Stimulated activated CD8-positive, alpha-beta memory T cell treated with anti-CD3 and anti-CD28 coated beads, Interleukin-4, amount 100 ng/mL, for 48 hours (primary cell): ENCODE measurements at places on chromosomes 2 and 18.

- DNase-seq, result no peak
These were observed 257.4 kb downstream of the CCDC178 start for GRCh38 chr18:33183136-33183535.

- no peak for DNase-seq
These were observed 399.9 kb upstream of the FANCL start for GRCh38 chr2:58641001-58641400.

- no peak for DNase-seq
These were observed 14.7 kb upstream of the CAPN13 start for GRCh38 chr2:30821960-30822359.

DNA sequence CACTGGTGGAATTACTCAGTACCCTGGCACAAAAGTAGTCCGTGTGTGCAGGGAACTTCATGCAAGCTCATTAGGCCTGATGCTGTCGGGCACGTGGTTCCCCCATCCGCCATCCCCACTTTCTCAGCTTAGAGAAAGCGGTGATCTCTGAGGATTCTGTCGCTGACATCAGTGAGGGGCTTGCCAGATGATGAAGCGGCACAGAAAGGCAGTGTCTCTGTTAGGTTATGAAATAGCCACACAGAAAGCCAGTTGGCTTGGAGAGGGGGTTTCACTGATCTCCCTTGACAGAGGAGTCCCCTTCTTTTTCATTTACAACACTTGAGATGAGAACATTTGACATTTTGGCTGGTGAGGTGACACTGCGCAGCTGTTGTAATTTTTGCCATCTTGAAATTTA, 179.7 kb downstream of the FAM210A start:
- no peak for DNase-seq

GRCh38 chr2:221166292-221166691, 405.8 kb downstream of the EPHA4 start:
- no peak for DNase-seq

- no peak for DNase-seq
These were observed 362.0 kb upstream of the KYNU start for GRCh38 chr2:142515493-142515892.

DNA sequence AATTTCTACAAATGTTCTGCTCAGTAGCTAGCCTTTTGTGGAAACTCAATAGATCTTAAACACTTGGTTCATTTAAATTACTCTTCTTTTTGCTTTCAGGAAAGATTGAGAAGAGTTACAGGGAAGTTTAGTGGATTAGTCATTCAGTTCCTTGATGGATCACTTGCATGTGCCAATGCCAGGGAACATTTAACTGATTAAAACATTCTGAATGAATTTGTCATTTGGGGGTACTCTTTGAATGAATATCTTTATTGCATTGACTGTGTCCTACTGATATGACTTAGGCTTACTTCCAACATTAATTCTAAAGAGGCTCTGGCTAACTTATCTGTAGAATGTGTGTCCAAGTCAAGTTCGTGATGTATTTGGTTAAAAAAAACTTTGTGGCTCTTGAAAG, 199.8 kb downstream of the PLCL1 start:
- no peak for DNase-seq

DNA sequence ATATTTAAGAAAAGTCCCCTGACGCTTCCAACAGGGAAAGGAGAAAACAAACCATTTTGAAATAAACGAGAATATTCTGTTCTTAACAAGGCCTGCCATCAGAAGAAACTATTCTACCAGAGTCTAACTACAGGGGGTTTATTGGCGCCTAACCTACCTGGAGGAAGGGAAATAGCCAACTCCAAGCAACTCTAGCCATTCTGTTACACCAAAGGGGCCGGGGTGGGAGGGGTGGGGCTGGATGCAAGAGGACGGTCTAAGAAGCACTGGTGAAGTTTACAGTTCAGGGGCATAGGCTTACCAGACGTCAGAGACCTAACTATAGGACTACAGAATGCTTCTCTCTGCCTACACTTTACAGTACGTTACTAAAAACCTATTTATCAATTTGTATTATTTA, 60.5 kb upstream of the GALNT5 start:
- DNase-seq, result no peak

DNA sequence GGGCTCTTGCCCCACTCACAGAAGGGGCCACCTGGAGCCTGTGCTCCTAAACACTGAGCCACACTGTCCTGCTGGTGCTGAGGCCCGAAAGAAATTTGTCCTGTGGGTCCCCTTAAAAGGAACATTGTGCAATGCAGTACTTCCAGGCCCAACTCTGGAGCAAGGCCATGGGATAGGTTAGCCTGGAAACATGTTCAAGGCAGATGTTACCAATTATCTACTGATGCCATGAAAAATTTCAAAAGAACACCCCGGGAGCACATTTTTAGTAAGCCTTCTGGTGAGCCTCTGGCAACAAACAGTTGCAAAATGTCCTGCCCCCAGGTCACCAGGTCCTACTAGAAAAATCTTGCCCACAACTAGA, 12.3 kb upstream of the PTMA start:
- no peak for DNase-seq

DNA sequence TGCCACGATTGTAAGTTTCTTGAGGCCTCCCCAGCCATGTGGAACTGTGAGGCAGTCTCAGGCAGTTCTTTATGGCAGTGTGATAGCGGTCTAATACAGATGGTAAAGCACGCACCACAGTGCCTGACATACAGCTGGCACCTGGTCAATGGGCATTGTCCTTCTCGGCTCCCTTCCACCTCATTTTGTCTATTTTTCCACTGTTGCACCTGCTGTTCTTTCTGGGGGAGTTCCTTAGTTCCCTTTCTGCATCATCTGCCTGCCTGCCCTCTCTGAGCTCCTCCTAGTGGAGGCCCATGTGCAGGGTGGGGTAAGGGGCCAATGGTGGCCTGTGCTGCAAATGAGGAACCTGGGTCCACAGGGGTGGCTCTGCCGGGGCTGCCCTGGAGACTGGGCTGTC, 157.6 kb downstream of the LPIN1 start:
- no peak for DNase-seq

- DNase-seq, result no peak
These were observed 190.2 kb upstream of the GATA6 start for GRCh38 chr18:21979171-21979560.

- DNase-seq, result no peak
These were observed 19.9 kb downstream of the WDSUB1 start for GRCh38 chr2:159266554-159266953.
